ENCODE measurements at places on chromosomes 2 and 18.

DNA sequence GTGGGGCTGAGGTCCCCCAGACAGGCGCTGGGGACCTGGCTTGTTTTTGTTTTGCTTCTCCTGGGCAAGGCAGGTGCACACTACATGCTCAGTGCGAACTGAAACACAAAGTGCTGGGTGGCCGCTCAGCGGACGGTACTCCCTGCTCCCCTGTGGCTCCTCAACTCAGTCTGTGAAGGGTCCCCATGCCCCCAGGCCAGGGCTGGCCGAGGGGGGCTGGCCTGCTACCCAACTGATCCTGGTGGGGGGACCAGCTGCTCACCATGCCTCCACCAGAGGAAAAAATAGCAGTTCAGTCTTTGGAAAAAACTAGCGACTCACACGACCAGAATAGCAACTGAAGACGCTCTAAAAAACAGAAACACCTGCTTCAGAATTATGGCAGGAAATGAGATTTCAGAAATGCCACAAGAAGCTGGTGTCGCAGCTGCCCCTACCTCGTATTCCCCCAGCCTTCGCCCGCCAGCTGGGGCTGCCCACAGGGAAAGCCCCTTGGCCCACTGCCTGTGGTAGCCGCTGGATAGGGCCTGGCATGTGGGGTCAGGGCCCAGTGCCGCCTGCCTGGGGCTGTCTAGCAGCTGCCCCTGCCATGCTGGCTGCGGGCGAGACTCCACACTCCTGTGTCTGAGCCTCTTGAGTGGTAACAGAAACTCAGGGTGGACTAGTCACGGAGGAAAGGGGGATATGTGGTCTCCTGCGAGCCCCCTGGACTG lies 43.7 kb downstream of the MEX3C start:
- DNase-seq = no peak

DNA sequence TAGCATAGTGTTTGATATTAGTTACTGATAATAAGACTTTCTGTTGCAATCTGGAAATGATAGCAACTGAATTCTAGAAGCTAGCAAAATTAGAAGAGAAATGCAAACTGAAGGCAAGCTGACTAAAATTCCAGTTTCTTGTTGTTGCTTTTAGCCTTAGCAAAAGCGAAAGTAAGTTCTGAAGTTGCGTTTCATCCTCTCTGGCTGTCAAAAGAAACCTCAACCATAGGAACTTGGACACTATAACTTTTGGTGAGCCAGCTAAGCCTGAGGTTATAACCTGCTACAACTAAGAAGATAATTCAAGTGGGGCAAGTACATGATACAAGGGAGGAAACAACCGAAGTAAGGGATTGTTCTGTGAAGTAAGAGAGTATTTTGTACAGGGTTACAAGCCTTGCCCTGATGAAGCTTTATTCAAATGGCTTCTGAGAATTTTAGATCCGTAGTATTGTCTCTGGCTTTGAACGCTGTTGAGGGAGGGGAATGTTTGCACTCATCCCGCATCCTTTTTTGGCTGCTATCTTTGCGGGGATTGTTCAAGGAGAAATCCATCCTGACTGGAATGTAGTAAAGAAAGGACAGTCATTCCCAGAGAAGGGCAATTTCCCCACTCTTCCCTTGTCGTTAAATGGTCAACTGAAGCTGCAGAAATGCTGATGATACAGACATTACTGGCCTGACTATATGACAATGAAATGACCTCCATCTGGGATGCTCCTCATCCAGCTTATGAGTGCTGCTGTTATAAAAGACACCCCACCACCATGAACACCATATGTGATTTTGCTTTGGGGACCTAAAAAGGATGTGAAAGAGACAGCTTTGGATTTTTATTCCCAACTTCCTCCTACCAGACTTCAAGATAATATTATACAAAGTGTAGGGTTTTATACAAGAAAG lies 7.0 kb upstream of the TMX3 start:
- DNase-seq = no peak

DNA sequence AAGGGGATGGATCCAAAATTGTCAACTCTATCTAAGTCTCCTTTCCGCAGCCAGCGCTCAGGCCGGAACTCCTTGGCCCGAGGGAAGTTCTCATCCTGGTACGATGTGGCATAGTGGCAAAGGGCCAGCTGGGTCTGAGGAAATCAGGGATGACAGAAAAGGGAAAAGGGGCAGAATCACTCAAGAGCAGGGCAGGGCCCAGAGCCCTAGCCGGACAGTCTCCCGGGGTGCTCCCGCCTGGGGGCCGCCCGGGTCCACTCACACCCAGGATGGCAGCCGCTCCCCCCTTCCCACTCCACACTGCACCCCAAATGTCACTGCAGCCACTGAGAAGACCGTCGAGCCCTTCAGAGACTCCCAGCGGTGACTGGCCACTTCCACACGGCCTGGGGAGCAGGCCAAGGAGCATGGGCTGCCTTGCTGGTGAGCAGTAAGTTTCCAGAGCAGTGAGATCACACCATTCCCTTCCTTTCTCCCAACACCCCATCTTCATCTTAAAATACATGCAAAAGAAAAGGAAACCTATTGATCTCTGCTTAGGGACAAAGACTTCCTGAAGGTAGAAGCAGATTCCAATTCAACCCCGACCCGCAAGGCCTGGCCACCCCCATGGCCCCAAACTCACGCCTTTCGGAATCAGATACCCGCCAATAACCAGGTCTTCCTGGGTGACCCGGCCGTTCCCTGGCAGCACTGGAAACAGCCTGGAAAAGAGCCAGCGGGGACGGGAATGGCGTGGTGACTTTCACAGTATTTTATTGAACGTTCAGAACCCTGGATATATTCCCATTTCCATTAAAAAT lies 26.7 kb downstream of the CYP27C1 start:
- DNase-seq = no peak

- no peak for DNase-seq
These were observed 36.5 kb upstream of the TNFRSF11A start for GRCh38 chr18:62288665-62289008.

GRCh38 chr2:120642646-120643045 lies 93.0 kb upstream of the GLI2 start:
- DNase-seq = no peak

- DNase-seq = no peak
These were observed 394.3 kb upstream of the ETAA1 start for GRCh38 chr2:67002618-67003371.

DNA sequence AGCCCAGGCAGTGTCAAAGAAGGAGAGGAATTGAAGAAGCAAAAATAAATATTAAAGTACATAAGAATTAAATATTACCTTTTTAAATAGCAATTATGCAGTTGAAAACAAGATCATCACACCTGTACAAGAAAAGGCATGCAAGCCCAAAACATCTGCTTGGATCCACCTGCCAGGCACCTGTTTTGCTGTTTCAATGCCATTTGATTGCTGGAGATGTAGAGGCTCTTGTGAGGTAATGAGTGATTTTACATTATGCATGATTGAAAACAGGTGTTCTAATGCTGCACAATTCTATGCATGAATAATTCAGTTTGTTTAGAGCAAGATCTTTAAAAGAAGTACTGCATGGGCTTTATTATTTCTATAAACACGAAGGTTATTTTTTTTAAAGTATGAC lies 700.6 kb upstream of the ZEB2 start:
- no peak for DNase-seq

GRCh38 chr2:113251118-113251517 lies 27.6 kb downstream of the PAX8 start:
- no peak for DNase-seq
